Activated CD4-positive, alpha-beta T cell treated with anti-CD3 and anti-CD28 coated beads for 36 hours (primary cell): ENCODE measurements at places on chromosomes 1 and 21. TPM values are rescaled to one million over a fixed set of nuclear protein-coding genes. Genes with fewer than 3 reads are reported as not detected.

- peak; percentile 42 for DNase-seq
Measured at GRCh38 chr1:15231714-15232201, 15.3 kb upstream of the FHAD1 start.

UTS2 gene
- not detected for total RNA-seq

- DNase-seq = no peak
Measured at GRCh38 chr1:208525417-208525816, 281.2 kb upstream of the PLXNA2 start.

- no peak for DNase-seq
Measured at GRCh38 chr1:110033421-110033820, 1.0 kb upstream of the STRIP1 start.

GPR157 gene
- 2.7 TPM for total RNA-seq

DNA sequence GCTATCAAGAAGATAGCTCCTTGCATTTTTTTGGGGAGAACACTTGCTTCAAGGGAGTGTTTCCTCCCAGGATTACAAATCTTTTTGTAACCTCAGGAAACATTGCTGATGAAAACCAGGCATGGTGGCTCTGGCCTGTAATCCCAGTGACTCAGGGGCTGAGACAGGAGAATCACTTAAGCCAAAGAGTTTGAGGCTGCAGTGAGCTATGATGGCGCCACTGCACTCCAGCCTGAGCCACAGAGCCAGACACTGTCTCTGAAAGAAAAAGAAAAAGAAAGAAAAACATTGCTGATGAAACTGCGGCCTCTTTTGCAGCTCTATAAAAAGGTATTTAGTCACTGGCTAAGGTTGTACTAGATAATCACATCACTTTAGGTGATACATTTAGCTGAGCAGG, 7.3 kb downstream of the RNU1-2 start:
- peak; percentile 59 for DNase-seq

DNA sequence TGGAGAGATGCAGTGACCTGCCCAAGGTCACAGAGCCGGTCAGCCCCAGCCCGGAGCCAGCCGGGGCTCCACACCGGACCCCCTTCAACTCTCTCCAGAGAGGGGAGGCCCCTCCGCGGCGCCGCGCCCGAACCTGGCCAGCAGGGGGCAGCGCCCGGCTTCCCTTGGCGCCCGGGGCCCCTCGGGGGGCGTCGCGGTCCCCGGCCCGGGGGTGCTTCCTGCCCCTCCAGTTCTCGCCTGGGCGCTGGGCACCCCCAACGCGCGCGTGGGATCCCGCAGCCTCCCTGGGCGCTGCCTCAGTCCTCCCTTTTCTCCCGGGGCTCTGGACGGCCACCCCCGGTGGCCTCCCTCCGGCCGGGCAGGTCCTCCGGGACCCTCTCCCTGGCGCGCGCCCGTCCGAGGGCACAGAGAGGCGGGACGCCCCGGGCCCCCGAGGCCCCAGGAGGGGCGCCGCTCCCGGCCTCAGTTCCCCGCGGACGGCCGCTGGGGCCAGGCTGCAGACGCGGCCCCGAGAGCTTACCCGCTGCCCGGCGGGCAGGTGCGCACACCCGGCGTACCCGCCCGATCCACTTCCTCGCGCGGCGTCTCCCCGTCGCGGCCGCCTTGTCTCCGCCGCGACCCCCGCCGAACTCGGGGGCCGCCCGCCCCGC, 406 bp downstream of the HTR1D start:
- peak; percentile 58 for DNase-seq

DNA sequence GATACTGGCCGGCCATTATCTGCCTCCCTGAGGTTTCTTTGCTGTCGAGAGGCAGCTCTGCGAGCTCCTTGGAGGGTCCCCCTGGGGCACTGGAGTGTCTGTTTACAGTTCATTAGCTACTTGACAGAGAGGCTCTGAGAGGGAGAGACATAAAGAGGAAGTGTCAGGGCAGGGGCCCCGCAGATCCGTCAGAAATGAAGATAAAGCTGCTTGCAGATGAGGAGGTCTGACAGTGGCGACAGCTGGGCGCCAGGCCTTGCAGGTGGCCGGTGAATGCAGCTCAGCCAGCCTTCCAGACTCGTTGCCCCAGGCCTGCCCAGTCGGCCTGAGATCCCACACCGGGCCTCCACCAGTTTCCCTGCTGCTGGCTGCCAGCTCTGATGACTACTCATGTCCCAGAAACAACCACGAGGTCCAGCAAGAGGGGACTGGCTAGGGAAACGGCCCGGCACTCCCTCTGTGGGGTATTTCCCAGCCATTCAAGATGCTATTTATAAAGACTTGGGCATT, 84.7 kb downstream of the DISP3 start:
- no peak for DNase-seq

PIK3C2B gene
- total RNA-seq = 44.0 TPM

DNA sequence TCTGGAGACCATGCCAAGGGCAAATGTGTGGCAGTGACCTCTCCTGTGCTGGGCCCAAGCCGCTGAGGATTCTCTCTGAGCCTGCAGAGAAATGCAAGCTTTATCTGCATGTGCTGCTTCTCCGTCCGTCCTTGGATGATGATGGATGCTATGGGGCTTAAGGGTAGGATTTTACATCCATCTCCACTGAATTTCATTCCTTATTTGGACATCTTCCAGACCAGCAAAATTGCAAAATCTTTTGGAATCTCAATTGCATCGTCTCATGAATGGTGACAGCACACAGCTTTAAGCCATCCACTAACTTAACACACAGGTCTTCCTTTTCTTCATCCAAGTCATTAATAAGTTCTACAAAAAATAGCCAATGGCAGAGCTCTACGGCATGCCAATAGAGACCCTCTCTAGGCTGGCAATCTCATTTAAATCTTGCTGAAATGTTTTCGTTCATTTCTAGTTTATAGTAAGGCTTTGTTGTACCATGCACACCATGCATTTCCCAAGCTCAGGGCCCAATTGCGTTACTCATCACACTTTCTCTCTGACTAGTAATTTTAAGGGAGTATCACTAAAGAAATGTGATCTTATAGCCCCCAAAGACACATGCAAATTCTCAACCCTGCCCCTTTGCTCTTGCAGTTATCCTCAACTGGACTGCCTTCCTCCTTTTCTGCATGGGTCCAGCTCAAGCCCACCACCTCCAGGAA, 11.1 kb downstream of the BATF3 start:
- no peak for DNase-seq

GRCh38 chr1:21192871-21193270, 16.2 kb upstream of the EIF4G3 start:
- DNase-seq = no peak

DNA sequence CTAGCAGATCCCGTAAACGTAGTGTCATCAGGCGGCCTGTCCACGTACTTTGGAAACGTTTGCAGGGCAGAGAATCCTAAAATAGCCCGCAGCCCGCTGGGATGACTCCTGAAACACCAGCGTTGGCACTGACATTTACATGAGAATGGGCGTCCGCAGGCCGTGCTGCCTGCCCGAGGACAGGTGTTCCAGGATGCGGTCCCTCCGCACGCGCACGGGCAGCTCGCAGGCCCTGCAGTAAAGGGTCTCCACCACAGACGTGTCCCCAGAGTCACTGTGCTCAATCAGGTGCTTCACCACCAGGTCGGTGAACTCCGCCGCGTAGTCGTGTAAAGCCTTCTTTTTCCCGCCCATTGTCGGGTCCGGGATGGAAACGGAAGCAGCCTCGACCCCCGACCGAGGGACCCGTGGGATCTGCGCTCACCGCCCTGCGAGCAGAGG, 5.8 kb upstream of the CCDC27 start:
- DNase-seq = no peak

DNA sequence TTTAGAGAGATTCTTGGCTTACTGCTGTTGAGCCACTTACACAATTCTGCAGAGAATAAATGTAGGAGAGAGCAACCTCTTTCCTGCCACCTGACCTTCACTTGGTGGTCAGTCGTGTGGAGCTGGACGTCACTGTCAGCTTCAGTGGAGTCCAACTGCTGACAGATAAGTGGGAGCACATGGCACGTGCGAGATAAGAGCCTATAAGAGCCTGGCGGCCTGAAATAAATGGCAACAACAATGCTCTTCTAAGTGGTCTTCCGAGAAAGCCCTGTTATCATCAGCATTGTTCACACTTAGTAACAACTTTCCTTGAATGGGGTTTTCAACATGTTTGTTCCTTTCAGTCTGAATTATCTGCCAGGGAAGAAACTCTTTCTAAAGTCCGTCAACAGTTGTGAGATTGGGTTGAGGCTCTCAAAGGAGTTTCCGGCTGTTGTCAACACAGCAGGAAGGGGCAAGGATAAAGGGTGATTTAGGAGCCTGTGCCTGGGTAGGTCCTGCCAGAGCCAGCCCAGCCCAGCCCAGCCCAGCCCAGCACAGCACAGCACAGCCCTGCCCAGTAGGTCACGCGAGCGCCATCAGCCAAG, 57.2 kb upstream of the RUNX1 start:
- DNase-seq = no peak

- DNase-seq = no peak
Measured at GRCh38 chr1:198040880-198041279, 115.9 kb upstream of the NEK7 start.

DNA sequence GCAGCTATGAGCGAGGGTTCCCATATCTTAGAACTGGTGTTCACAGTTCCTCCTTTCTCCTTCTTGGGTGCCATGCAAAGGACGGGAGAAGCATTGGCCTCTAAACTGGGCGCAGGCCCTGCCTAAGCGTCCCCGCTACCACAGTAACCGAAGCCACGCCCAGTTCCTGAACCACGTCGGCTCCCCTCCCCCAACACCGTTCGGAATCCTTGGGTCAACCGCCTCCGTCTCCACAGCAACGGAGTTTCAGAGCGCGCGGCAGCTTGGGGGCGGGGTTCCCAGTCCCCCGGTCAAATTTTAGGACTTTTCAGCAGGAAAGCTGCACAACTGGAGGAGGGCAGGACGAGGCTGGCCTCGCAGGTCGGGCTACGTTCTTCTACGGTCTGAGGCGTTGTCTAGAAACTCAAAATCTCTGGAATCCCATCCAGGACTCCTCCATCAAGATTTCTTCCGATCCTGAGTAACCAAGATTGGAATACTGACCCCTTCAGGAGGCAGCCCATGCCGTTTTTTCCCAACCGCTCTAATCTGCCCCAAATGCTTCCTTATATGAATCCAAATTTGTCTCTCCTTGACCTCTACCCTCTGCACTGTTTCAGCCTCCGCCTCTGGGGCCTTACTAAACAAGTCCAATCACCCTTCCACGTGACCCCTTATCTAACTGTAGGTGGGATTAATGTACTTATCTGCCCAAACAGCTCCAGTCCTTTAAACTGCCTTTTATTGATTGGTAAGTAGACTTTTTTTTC, at the start of gene SPAG17:
Gene SPAG17 (minus strand): TSS at position 145 of the 749 bp plus-strand sequence. CDS start 71 bp downstream, at position 74.
- peak; percentile 45 for DNase-seq

GRCh38 chr1:28871631-28872401, 42.6 kb upstream of the EPB41 start:
- DNase-seq = no peak

CYP2J2 gene
- total RNA-seq = 1.6 TPM

- no peak for DNase-seq
Measured at GRCh38 chr1:240100371-240100934, 8.8 kb downstream of the FMN2 start.

- no peak for DNase-seq
Measured at GRCh38 chr1:93680076-93680419, 1.6 kb downstream of the BCAR3 start.

- no peak for DNase-seq
Measured at GRCh38 chr1:237779356-237779755, 111.4 kb downstream of the ZP4 start.

DNA sequence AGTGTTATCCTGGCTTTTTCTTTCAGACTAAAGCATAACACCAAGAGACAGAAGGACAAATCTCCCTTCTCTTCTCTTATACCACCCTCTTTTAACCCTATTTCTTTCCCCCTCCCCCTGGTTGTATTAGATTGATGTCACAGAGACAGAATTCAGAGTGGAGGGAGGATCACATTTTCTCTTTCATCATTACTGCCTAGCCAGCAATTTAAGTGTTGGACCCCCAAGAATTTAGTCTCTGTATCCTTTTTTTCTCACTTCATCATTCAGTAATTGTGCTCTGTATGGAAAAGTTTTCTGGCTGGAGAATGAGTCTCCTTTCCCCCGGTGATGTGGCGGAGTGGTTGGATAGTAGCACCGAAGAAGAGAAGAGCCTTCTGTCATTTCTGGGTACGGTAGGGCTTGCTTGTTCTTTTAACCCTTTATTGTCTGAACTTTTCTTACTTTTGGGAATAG, 124.8 kb downstream of the CLEC20A start:
- DNase-seq = no peak

GRCh38 chr1:83520797-83521196, 478.1 kb downstream of the TTLL7 start:
- no peak for DNase-seq

GRCh38 chr1:221760911-221761310, 19.0 kb upstream of the DUSP10 start:
- DNase-seq = no peak

- DNase-seq = peak; percentile 9
Measured at GRCh38 chr1:244653439-244654107, 647 bp downstream of the DESI2 start.

DNA sequence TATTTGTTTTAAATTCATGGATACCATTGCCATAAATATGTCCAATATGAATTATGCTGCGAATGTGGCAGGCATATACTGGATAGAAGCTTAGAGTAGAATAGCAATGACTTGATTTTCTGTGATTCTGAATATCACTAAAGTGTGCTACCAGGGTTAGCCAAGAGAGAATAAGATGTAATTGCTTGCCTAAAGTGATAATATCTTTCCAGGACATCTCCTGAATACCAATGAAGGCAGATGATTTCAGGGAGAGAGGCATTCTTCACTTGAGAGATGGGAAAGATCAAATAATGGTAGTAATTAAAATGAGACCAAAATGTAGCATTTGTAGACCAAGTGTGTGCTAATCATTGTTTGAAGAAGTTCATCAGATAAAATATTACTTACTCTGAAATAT, 53.4 kb upstream of the KIAA1614 start:
- DNase-seq = no peak

SERPINC1 gene
- total RNA-seq = 0.25 TPM

OR2T2 gene
- not detected for total RNA-seq

DNA sequence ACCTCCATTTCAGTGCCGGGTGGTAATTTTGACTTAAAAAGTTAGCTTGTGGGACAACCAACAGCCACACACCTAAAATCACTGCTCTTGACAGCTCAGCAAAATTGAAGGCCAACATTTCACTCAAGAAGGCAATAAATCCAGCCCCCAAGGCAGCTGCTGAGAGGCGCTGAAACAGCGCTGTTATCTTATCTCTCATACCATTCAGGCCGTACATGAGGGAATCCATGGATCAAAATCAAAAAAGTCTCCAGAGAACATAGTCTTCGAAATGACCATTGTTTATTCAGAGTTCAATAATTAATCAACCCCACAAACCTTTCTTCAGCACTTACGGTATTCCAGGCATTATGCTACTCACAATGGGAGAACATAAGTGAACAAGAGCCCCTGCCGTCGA, 38.5 kb downstream of the ZBTB18 start:
- DNase-seq = no peak

GRCh38 chr1:228990906-228991569, 255.8 kb downstream of the RHOU start:
- no peak for DNase-seq

GBP3 gene
- total RNA-seq = 5.8 TPM

PTGFRN gene
- total RNA-seq = 11.8 TPM
